SW480 (cell line): ENCODE measurements at places on chromosomes 12 and 14.

- no peak for DNase-seq
Measured at GRCh38 chr14:73770977-73771847, 57.0 kb upstream of the PNMA1 start.

DNA sequence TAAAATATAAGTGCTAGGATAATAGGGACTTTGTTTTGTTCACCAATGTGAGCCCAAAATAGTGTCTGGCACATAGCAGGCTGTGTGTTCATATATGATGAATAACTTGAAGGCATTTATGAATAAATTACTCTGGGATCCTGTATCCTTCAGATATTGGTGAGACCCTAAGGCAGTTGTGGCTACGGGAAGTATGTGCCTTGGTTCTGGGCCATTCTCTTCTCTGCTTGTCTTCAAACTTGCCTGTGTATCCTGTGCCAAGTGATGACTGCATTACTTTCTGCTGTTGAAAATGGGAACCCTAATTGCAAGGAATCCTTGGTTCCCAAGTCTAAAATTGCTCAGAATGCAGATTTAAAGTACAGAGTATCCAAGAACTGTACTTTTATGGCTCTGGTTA, 67.6 kb upstream of the KTN1 start:
- DNase-seq: no peak

DNA sequence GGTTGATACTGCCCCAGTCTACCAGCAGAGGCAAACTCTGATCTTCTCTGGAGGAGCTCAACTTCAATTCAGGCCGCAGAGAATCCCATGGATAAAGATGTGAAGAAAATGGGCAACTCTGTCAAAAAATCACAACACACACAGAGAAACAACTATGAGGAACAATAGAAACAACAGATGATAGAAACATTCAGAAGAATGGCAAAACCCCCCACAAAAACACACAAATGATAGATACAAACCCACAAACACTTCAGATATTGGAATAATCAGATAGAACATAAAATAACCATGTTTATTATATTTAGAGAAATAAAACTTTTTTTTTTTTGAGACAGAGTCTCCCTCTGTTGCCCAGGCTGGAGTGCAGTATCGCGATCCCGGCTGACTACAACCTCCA, 20.0 kb upstream of the HVCN1 start:
- DNase-seq: no peak

- DNase-seq: peak; percentile 33
Measured at GRCh38 chr12:71846322-71846940, 6.9 kb downstream of the TBC1D15 start.

DNA sequence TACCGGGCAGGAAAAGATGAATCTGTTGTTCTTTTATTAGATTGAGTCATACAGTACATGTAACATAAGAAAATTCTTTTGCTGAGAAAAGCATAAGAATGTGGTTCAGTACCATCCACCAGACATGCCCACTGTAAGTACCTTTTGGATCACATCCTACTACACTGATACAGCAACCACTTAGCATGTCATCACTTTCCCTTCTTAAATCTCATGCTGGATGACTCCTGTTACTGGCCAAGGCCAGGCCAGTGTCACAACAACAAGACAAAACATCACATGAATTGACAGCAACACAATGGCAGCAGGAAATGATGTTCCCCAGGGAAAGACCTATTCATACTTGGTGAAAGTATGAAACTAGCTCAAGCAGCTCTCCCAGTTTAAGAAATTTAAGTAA, 46.4 kb downstream of the STXBP6 start:
- no peak for DNase-seq

GRCh38 chr12:107807471-107808150, 33.1 kb downstream of the ASCL4 start:
- no peak for DNase-seq

DNA sequence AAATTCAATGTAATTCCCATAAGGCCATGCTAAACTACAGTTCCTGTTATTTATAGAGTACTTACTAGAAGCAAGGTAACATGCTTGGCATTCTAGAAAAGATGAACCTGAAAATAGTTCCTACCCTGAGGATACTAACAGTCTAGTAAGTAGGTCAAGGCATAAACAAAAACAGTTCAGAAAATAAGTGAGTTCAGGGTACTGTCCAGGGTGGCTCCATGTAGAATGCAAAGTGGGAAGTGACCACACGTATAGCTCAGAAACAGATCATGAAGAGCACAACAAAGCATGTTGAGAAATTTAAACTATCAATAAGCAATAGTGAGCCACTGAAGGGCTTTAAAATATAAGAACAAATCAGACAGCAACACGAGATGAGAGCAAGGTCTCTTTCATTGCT, 2.3 kb downstream of the TMED10 start:
- DNase-seq: no peak

DNA sequence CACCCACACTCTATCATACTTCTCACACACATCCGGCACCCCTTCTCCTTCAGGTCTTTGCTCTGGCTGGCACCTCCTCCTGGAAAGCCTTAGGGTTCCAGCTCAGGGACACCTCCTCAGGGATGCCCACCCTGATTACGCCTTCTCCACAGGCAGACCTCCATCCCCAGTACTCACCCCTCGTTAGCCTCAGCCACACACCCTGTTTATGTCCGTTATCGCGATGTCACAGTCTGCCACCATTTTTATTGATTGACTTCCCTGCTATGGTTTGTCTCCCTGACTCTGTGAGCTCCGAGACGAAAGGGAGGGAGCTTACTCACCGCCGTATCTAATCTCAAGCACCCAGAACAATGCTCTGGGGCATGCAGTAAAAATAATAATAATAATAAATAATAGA, 191.7 kb upstream of the LHX5 start:
- no peak for DNase-seq

DNA sequence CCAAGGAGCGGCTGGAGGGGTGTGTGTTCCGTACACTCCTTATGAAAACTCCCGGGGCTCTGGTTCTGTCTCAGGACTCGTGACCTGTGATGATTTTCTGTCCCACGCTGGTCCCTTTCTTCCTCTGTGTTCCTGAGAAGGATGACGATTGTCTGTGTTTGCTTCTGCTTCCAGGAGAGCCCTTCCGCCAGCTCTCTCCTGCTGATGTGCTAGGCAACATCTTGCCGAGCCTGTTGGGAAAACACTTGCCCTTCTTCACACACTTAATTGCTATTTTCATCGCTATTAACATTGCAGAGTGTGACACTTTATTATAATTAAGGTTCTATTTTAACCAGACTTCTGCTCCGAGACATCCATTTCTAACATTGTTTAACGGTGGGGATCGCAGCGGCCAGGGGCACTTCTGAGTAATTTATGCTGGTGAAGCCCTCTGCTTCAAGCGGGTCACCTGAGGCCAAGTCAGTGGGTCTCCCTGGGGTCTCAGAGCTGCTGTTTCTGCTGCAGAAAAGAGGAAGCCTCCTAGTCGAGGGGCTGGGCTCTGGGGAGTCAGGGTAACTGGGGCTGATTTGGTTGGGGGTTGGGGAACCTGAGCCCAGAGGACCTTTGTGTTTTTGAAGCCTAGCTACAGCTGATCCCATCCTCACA, 88.6 kb downstream of the PRMT8 start:
- DNase-seq: no peak

- peak; percentile 77 for DNase-seq
Measured at GRCh38 chr14:74038020-74038859, 19.1 kb downstream of the BBOF1 start.

DNA sequence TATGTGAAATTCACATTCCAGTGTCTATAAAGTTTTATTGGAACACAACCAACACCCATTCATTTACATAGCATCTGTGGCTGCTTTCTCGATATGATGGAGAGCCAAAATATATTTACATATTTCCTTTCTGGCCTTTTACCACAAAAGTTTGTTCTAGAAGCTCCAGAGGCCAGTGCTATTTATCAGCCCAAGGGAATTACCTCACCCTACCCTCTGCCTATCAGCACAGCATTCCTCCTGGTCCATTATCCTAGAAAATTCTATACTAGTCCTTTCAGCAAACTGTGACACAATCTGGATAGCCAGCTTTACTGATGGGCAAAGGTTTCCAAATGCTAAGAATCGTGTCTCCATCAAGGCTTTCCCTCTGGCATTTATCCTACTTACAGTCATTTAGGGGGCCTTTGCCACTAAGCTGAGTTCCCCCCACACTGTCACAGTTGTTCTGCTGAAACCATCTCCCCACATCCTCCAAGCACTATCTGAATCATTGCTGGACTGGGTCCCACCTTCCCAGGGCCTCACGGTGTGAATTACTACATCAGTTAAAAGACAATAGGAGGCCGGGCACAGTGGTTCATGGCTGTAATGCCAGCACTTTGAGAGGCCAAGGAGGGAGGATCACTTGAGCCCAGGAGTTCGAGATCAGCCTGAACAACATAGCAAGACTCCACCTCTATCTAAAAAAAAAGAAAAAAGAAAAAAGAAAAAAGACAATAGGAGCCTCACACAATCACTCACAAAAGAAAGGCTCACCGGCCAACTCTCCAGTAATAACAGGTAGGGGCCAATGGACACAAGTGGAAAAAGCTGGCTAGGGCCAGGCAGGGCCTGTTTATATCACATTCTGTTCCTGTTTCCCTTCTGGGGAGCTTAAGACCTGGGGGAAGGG, 12.1 kb downstream of the SYNE3 start:
- no peak for DNase-seq

- DNase-seq: no peak
Measured at GRCh38 chr12:71601546-71601945, 62.1 kb downstream of the ZFC3H1 start.

- no peak for DNase-seq
Measured at GRCh38 chr12:16168078-16168477, 109.4 kb downstream of the SLC15A5 start.

GRCh38 chr12:31726575-31726974, 2.2 kb downstream of the AMN1 start:
- DNase-seq: no peak

DNA sequence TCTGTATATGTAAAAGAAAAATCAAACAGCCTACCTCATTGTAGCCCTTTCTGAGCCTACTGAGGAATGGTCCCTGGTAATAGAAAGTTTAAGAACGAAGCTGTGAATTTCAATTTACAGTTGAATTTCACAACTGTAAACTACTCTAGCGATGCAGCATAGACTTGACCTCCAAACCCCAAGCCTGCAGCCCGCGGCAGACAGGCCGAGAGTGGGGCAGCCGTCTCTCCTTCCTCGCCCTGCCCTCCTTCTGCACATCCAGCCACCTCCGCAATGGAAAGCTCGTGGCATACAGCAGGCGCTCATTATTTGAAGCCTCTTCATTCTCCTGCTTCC, 15.3 kb downstream of the RNASE2 start:
- peak; percentile 2 for DNase-seq

DNA sequence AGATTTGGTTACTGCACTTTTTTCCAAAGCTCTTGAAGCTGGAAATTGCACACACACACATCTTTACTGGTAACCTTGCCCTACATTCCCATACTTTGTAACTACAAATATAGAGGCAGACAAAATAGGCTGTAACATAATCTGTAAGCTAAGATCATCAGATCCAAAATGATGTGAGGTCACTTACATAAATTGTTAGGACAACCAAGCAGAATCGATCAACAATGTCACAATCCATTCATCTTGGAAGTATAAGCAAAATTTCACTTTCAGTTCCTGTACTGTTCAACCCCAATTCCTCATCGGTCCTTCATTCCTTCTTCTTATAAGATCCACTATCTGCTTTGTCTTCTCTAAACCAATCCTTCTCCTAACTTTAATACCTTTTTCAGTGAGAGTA, 72.6 kb downstream of the EPS8 start:
- DNase-seq: no peak

GRCh38 chr14:87133073-87133801, 859.7 kb downstream of the GALC start:
- peak; percentile 28 for DNase-seq

DNA sequence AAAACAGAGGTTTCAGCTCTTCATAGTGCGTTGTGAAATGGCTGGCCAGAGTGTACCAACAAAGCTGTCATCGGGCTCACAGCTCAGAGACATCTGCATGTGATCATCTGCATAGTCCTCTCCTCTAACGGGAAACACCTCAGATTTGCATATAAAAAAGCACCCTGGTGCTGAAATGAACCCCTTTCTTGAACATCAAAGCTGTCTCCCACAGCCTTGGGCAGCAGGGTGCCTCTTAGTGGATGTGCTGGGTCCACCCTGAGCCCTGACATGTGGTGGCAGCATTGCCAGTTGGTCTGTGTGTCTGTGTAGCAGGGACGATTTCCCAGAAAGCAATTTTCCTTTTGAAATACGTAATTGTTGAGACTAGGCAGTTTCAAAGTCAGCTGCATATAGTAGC, 14.3 kb upstream of the PAPLN start:
- DNase-seq: no peak

GRCh38 chr14:65462411-65462810, 49.9 kb downstream of the FUT8 start:
- peak; percentile 84 for DNase-seq

DNA sequence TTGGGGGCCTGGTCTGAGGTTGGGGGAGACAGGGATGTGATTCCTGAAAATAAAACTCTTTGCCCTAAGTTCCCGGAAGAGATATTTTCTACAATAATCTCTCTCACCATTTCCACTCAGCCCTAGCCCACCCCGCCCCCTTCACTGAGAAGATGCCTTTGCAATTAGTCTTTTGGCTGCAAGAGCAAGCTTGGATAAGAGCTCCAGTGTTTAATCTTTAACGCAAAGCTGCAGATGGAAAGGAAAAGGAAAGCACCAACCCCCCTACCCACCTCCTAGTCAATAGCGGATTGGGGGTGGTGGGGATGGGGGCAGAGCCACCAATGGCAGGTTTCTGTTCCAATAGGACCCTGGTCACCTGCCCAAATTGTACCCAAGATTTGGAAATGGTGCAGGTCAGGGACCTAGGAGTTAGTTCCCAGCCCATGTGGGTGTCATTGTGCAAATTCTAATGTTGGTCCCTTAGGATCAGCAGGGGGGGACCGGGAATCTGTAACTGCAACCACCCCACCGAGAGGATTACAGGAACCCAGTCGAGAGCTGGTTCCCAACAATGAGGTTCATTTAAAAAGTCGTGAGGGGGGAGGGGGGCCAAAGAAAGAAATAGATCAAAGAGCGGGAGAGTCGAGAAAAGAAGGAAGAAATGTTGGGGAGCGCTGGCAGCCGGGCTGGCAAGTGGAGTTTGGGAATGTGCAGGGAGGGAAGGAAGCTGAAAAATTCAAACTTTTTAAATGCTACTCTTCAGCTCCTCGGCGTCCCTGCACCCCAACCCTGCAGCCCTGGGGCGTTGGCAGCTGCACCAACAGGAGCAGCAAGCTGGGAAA, 1.6 kb downstream of the ZFP36L1 start:
- DNase-seq: no peak

- no peak for DNase-seq
Measured at GRCh38 chr14:102902086-102902485, 20.4 kb upstream of the AMN start.

DNA sequence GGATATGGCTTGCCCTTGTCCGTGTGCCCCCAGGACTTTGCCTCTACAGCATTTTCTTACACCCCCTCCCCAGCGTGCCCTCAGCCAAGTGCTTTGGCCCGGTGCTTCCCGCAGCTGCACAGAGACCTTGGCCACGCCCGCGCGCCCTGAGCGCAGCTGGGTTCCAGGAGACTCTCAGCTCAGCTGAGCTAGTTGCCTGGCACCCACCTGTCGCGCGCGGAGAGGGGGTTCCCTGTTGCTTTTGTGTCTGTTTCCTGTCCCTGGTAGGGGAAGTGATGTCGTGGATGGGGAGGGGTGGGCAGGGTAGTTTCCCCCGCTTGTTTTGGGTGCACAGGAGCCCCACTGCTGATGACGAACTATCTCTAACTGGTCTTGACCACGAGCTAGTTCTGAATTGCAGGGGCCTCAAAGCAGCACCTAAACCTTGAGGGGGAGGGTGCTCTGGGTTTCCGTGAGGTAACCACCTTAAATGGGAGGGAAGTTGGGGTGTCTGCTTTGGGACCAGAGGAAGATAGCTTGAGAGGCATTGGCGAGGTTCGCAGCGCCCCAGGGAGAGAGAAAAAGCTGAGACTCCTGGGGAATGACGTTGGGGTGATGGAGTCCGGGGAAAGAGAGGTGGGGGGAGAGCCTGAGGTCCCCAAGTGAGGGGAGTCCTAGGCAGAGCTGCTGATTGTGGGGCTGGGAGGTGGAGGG, 1.5 kb downstream of the DIO3 start:
- no peak for DNase-seq
